SW480 (cell line): ENCODE measurements at places on chromosomes 13 and 19.

DNA sequence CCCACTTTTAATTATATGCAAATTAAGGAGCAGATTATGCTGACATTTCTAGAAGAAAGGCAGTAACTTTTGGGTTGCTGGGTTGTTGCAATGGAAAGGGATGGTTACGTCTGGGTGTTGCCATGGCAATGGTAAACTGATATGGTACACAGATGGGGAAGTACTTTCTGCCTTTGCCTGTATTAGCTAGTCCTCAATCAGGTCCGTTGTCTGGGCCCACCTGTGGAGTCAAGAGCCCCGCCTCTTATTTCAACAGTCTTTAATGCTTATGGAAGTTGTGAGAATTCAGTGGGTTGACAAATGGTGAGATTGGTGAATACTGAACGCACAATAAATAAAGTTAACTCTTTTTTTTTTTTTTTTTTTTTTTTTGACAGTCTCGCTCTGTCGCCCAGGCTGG lies 30.6 kb upstream of the DPP9 start:
- DNase-seq: no peak

- DNase-seq: no peak
Observed at GRCh38 chr19:37778613-37779126, 716 bp downstream of the ZNF573 start.

GRCh38 chr19:6999933-7000332 lies 21.3 kb downstream of the MBD3L2B start:
- DNase-seq: no peak

- peak; percentile 93 for DNase-seq
Observed at GRCh38 chr19:31340042-31341025, 8.9 kb downstream of the TSHZ3 start.

DNA sequence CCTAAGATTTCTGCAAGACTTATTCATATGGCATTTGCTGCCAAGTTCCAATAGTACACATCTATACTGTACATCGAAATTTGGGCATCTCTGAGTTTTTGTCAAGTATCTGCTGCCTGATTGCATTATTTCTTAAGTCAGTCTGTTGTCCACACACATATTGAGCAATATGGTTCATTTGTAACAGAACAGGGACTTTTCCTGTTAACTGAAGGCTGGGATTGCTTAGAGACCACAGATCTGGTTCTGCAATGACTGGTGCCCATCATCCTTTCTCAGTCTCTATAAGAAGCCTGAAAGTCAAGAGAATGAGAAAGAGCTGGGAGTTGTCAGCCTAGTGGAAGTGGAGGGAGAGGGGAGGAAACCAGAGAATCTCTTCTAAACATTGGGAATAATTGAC lies 22.5 kb upstream of the MYCBP2 start:
- no peak for DNase-seq

DNA sequence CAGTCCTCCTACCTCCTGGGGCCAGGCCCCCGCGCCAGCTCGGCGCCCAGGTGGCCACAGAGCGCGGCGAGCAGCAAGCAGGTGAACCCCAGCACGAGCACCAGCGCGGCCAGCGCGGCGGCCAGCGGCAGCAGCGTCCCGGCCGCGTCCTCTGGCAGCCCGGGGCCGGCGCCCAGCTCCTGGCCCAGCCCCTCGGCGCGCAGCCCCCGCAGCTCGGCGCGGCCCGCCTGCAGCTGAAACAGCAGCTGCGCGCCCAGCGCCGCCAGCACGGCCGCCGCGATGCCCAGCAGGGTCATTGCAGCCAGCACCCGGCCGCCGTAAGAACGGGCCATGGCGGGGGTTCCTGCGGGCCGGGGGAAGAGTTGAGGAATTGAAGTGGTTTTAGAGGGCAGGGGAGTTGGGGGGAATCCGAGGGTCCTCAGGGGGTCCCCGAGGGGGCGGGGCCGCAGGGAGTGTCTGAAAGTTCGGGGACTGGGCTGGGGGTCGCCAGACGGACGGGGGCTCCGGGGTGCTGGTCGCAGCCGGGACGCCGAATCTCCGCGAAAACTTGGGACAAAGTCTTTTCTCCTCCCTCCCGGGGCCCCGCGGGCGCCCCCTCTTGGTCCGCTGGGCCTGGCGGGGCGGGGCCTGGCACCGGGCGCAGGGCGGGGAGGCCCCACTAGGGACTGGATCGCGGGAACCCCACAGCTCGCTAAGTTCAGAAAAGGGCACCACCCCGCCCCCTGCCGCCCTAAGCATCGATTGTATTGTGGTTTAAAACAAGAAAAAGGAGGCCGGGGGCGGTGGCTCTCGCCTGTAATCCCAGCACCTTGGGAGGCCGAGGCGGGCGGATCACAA lies at the start of gene TMEM221:
TSS of gene TMEM221 (minus strand) at position 538 of the 837 bp plus-strand sequence. CDS start at position 332, 206 bp downstream.
- peak; percentile 30 for DNase-seq

DNA sequence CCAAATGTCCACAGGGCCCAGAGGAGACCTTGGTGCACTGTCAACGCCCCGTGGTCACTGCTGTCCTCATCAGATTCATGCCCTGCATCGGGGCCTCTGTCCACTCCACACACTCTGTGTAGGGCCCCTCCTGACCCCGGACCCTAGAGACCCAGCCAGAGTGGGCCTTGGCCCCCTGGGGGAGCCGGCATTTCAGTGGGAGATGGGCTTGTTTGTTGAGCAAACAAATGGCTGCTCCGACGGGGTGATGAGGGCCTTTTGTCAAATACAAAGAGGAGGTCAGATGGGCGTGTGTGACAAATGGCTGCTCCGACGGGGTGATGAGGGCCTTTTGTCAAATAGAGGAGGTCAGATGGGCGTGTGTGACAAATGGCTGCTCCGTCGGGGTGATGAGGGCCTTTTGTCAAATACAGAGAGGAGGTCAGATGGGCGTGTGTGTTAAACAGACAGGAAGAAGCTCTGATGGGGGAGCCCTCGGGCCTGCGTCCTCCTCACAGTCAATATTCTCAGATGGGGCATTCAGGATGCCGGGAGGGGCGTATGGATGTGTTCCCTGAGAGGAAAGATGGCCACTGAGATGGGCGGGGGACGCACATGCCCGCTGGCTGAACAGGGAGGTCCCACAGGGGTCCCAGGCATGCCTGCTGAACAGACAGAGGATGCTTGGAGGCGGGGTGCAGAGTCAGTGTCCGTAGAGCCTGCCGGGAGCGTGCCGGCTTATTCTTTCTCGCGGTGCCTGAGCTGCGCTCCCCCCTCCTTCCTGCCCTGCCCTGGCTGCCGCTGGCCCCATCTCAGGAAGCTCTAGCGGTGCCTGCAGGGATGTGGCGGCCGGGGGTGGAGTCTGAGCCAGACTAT lies 36.3 kb downstream of the SMIM24 start:
- no peak for DNase-seq

GRCh38 chr19:41753936-41754529 lies 1.3 kb upstream of the CEACAM6 start:
- DNase-seq: peak; percentile 55

- peak; percentile 67 for DNase-seq
Observed at GRCh38 chr19:46714444-46715106, 2.3 kb downstream of the PRKD2 start.

GRCh38 chr13:28468023-28468915 lies 26.7 kb downstream of the FLT1 start:
- DNase-seq: no peak

DNA sequence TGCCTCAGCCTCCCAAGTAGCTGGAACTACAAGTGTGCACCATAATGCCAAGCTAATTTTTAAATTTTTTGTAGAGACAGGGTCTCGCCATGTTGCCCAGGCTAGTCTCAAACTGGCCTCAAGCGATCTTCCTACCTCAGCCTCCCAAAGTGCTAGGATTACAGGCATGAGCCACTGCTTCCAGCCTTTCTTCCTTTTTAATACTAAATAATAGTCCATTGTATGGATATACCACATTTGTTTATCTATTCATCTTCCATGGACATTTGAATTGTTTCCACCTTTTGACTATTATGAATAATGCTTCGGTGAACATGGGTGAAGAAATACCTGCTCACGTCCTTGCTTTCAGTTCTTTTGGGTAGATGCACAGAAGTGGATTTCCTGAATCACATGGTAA lies 24.4 kb downstream of the GARRE1 start:
- no peak for DNase-seq

- no peak for DNase-seq
Observed at GRCh38 chr13:67155898-67156722, 74.0 kb downstream of the PCDH9 start.

DNA sequence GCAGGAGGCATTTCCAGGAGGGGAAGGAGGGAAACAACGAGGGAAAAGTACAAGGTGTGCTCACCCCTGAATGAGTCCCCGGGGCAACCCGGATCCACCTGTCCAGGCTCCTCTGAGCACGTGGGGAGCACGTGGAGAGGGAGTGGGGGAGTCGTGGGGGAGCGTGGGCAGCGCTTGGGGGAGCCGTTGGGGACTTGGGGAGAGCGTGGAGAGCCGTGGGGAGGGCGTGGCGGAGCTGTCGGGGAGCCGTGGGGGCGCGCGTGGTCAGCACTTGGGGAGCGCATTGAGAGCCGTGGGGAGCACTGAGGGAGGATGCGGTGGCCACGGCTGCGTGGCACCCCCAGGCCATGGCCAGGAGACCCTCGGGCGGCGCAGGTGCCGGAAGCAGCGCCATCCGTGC lies 52.8 kb downstream of the IRS2 start:
- DNase-seq: no peak

GRCh38 chr19:41774515-41774980 lies 19.2 kb downstream of the CEACAM6 start:
- DNase-seq: peak; percentile 100

- DNase-seq: no peak
Observed at GRCh38 chr13:79457390-79457789, 23.6 kb upstream of the NDFIP2 start.
